AG09309 (cell line): ENCODE measurements at places on chromosomes 13 and 19.

DNA sequence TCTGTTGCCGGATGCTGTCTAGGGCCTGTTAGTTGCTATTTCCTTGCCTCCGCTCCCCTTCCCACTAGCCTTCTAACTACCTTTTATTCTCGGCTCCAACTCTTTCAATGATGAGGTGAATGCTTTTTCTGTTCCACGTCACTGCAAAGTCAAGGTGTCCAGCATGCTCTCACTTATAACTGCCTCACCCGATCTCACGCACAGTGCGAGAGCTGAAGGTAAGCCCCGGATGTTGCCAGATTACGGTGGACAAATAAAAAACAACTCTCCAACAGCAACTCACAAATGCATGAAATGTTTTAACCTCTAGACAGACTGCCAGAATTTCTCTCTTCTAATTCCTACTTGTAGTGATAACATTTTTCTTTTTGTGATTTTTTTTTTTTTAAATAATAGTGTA is 169.9 kb downstream of the STK24 start:
- DNase-seq: no peak

- no peak for DNase-seq
Observed at GRCh38 chr13:72390909-72391308, 336.5 kb downstream of the MZT1 start.

GRCh38 chr13:112859128-112859816 is 109.7 kb upstream of the MCF2L start:
- no peak for DNase-seq

DNA sequence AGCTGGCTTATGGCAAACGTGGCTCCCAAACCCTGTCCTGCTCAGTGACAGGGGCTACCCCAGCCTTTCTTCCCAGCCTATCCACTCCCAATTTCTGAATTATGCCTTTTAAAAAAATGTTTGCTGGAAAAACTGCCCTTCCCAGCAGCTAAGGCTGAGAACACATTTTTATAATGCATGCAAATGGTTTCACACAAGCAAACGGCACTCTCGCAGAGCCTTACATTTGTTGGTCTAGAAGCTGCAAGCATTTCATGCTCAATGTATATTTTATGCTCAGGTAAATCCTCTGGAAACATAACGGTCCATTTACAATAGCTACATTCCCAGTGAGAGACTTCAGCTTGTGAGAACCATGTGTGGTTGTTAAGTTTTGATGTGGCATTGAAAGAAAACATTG is 61.4 kb downstream of the SLC7A1 start:
- DNase-seq: no peak

DNA sequence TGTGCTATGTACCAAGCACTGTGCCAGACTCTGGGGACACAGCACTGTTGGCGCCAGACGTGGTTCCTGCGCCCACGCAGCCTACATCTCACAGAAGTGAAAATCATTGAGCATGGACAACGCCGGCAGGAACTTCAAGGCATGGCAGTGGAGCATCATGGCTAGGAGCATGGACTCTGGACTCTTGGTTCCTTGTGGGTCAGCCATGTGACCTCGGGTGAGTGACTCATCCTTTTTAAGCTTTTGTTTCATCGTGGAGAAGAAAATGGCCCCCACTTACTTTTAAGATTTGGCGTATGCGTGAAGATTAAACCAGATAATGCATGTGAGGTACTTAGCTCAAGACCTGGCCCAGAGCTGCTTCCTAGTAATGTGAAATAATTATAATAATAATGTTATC is 988.5 kb downstream of the UQCRFS1 start:
- DNase-seq: no peak
